ENCODE measurements at places on chromosomes 4 and X.

- no peak for DNase-seq
Measured at GRCh38 chr4:70589785-70590184, 2.3 kb upstream of the AMBN start.

DNA sequence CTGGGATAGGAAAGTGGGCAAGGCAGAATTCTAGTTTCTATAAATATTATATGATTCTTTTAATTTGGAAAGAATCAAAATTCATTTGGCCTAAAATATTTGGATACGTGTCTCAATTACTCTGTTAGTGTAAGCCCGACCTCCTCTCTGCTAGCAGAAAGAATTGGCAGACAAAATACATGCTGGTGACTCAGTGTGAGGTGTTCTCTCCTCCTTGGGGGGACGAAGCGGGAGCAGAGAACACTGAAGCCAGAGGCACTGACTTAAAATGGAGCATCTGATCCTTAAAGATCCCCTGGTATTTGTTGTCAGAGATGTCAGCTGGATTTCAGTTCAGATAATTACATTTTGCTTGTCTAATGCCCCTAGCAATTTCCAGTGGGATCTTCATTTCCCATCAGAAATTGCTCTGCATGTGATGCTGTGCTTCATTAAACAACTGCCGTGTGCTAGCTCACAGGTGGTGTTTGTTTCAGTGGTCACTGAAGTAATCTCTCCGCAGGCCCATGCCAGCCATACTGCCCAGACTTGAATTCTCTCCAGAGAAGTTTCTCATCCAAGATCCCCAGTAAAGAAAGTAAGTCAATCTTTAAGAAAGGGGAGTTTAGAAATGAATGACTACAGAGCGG lies 188.7 kb upstream of the TLL1 start:
- no peak for DNase-seq

GRCh38 chr4:98581126-98581525 lies 77.3 kb downstream of the TSPAN5 start:
- DNase-seq, result no peak

- DNase-seq, result peak; percentile 9
Measured at GRCh38 chrX:19887911-19888879, 795 bp upstream of the SH3KBP1 start.

GRCh38 chr4:12439633-12440305 lies 1011.1 kb upstream of the HS3ST1 start:
- no peak for DNase-seq

DNA sequence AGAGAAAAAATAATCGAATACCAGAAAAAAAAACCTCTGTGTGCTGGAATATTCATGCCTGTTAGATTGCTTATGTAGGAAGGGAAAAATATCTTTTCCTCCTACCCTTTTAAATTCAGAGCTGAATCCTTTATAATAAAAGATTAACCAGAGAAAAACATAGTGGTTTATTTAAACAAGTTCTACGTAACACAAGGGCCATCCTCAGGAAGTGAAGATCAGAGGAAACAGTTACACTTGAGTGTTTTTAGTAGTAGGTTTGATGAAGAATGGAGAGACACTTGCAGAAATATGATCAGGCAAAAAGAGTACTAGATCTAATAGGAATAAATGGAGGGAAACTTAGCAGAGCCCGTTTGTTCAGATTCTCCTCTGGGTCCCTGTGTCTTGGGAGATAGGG lies 66.3 kb downstream of the TMEM156 start:
- no peak for DNase-seq

GRCh38 chr4:63036159-63036866 lies 1372.9 kb downstream of the TECRL start:
- no peak for DNase-seq

DNA sequence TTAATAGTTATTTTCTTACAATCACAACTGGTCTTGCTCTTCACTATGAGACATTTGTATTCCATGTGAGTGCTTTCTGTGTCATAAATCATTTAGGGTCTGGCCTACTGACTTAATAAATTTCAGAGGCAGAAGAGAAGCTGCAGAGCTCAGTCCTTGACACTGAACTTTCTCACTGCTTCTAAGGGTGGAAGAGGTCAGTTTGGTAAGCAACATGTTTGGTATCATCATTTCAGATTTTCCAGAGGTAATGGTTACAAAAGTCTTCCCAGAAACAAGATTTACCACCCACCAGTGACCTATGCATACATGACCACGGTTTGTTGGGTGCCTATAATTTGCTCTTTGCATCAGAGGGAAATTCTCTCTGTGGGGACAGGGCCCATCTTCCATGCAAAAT lies 148.6 kb downstream of the NR3C2 start:
- DNase-seq, result no peak

- no peak for DNase-seq
Measured at GRCh38 chr4:68617003-68617698, 41.0 kb upstream of the UGT2B17 start.

DNA sequence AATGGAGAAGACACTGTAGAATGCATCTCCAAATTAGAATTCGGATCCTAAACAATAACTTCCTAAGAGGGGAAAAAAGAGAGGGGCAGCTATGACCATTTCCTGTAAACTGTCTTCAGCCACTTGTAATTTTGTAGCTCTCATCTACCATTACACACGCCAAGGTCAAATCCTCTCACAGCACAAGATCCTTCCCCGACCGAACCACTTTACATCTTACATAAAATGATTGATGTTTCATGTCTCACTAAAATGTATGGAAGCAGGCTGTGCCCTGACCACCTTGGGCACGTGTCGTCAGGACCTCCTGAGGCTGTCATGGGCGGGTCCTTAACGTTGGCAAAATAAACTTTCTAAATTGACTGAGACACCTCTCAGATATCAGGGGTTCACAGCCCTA lies 24.1 kb upstream of the PBDC1 start:
- no peak for DNase-seq

GRCh38 chr4:41879552-41879951 lies 55.7 kb upstream of the TMEM33 start:
- DNase-seq, result no peak

DNA sequence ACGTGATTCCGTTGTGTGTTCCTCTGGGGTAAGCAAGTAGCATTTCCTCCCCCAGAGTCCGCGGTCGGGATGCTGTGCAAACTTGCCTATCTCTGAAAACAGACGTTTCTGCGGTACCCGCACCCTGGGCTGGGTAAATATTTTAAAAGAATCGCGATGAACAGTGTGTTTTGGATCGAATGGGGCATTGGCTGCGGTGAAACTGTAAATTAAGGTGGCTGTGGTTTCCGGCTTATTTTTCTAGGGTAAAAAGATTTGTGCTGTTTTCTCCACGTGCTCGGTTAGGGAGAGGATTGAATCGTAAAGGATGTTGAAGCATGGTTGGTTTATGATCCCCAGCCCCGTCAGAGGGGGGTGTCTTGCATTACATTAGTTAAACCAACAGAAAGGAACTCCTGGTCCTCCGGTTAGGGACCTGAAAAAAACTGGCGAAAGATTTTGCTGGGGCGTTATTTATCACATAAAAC lies 1.2 kb downstream of the HHIP start:
- no peak for DNase-seq

- DNase-seq, result no peak
Measured at GRCh38 chrX:8939322-8939721, 94.6 kb downstream of the FAM9B start.

DNA sequence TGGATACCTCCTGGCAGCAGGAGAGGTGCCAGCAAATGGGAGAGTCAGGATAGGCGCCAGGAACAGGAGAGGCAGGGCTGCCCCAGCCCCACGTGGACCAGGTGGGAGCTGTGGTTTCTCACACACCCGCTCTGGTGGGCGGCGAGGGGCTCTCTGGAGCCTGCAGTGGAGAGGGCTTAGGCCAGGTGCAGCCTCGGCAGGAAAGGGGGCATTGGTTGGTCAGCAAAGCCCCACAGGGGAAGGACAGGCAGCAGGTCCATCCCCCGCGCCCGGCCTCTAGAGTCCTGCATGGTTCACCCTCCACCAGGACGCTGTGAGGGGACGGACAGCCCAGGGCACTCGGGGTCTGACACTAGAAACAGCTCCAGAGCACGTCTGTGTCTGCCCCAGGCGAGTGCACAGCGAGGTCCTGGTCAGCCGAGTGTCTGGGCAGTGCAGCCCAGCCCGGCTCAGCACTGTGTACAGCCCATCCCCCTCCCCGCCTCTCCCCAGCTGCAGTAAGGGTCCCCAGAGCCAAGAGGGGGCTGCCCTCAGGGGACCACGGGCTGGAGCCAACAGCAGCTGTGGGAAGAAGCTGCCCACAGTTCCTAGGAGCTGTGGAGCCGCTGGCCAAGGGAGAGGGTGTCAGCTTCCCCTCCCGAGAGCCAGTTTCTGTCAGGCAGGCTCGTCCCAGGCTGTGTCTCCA lies 8.2 kb downstream of the ATP5ME start:
- DNase-seq, result no peak

- DNase-seq, result no peak
Measured at GRCh38 chr4:167785523-167785922, 306.8 kb upstream of the ANXA10 start.

DNA sequence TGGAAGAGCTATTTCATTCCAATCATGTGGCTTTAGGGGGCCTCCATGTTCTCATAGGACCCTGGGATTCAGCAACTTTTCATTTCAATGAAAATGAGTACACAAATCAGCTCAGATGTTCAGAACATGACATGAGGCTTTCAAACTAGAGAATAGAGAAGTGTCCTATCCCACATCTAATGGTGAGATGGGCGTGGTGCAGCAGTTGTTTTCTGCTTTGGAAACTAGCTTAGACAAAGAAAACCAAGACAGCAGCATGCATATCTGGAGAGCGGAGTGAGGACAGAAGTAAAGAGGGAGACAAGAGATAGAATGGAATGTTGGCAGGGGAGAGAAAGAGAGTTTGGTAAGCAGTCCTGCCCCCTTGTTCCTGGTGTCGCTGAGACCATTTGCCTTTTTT lies 1009.1 kb upstream of the IGFBP7 start:
- no peak for DNase-seq

- DNase-seq, result no peak
Measured at GRCh38 chr4:40412866-40413795, 78.0 kb downstream of the CHRNA9 start.

DNA sequence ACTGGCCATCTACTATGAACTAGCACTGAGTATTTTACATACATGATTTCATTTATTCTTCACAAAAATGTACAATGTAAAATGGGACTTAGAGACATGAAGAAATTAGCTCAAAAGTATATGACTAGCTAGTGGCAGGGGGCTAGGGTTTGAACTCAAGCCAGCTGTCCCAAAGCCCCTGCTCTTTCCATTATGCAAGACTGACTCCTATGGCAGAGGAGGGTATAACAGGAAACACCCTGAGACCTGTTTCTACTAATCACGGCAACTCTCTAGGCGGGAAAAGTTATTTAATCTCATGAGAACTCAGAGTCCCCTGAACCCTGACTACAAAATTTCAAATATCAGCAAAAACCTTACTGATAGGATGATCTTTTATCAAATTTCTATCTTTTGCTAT lies 150.6 kb downstream of the PRDM5 start:
- no peak for DNase-seq

DNA sequence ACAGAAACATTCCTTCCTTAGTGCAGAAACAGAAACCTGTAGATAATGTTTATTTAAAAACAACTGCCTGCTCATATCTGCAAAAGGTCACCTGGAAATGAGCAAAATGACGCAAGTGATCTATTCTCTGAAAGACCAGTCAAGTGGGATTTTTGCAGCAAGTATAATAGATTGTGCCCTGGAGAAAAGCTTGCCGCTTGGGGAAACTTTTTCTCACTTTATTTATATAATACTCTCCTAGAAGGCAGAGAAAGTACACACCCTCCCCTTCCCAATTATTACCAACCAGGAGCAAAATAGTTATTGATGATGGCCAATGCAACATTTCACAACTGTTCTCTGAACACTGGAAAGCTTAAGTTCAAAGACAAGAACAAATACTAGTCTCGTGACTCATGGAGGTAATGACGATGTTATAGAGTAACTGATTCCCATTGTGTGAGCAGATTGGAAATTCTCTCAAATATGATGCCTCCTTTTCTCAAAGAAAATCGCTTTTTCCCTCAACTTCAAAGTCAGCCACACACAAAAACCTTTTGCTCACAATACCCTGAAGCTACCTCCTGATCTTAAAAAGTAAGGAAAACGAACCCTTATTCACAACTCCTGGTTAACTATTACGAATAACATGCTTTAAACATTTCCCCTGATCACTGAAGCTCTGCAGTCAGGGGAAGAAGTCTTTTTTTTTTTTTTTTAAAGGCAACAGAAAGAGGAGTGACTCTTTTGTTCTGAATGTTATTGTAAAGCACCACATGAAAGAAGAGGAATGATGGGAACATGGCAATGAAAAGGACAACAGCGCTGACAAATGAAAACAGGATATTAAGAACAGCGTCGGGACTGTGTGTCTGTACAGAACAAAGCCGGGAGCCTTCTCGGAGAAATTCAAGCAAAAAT lies 41.0 kb downstream of the MID1 start:
- DNase-seq, result no peak

DNA sequence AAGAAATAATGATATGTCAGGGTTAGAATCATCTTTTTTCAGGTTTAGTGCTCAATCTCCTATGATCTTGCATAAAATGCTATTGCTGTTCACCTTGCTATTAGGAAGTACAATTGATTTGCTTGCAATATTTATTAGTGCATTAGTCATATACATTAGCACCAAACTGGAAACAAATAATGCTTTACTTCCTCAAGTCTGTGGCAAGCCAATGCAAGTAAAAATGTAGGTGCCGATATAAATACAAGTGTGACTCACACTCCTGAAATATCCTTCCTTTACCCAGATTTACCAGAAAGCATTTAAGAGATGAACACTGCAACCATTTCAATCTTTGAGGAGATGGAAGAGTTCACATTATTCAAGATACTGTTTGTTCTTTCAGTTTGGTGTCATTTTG lies 1487.7 kb upstream of the ADGRL3 start:
- DNase-seq, result no peak

- DNase-seq, result no peak
Measured at GRCh38 chrX:14398725-14399124, 130.6 kb upstream of the GLRA2 start.

DNA sequence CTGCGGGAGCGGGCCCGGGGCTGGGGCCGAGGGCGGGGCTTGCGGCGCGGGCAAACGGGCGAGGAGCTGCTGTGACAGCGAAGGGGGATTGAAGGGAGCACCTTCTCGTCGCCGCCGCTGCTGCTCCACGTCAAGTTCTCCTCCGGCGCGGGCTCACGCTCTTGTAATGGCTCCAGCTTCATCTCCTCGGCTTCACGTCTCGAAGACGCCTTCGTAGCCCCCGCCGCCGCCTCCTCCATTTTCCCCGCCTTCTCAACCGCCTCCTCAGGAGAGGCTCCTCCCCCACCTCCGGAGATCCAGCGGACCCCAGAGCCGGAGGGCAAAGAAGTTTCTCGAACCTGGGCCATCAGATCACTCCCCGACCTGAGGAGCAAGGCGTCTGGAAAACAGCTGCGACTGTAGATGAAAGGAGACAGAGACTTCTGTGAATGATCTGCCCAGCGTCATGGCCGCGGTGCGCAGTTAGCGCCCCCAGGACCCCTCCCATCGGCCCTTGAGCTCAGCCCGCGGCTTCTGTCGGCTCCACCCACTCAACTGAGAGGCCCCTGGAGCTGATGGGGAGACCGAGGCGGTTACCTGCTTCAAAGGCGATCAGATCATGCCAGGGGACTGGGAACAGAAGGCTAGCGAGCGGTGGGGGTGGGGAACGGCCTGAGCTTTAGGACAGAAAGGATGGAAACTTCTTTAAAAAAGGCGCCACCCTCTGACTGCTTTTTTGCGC lies 895 bp downstream of the USP51 start:
- peak; percentile 25 for DNase-seq
